ENCODE measurements at places on chromosomes 2 and 18.

DNA sequence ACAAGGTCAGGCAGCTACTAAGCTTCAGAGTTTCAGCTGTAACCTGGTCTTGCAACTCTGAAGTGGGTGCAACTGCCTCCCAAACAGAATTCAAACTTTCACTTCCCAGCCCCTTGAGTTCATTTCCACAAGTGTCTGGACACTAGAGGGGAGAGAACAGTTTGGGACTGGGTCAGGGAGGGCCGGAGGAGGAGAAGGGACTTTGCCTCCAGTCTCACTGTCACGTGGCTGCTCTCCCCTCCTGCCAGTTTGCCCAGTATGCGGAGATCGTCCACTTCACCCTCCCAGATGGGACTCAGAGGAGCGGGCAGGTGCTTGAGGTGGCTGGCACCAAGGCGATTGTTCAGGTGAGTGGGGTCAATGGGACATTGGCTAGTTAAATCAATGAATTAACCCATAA lies 20.6 kb upstream of the ANKRD53 start:
- no peak for DNase-seq

DNA sequence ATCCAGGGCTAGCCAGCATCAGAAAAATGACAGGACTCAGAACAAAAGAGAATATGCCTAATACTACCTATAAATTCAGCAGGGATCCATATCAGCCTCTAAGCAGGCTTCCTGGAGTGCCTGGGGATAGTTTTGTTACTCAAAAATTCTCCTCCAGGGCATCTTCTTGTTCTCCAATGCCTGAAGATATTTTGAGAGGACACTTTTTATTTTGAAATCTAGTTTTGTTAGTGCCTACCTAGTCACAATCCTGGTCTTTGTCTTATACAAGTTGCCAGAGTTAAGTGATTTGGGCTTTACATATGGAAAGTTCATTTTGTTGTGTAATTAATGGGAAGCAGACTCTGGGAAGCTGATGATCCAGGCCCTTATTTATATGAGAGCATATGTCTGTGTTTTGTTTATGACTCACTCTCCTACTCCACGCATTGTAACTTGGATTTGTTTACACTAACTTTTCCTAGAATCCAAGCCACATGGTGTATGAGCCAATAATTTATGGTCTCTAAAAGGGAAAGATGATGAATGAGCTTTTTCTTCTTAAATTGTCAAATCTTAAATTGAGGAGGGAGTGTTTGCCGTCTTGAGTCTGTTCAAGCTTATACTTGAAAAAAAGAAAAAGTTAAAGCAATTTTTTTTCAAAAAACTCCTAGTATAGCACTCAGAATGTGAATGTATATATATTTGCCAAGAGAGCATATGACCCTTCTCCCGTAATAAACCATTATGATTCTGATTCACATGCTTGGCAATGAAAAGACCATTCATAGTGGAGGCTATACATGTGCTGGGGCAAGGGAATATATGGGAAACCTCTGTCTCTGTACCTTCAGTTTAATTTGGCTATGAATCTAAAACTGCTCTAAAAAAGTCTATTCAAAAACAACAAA lies 370.3 kb downstream of the SETBP1 start:
- no peak for DNase-seq

- no peak for DNase-seq
Observed at GRCh38 chr18:74128159-74128558, 19.5 kb downstream of the FBXO15 start.

DNA sequence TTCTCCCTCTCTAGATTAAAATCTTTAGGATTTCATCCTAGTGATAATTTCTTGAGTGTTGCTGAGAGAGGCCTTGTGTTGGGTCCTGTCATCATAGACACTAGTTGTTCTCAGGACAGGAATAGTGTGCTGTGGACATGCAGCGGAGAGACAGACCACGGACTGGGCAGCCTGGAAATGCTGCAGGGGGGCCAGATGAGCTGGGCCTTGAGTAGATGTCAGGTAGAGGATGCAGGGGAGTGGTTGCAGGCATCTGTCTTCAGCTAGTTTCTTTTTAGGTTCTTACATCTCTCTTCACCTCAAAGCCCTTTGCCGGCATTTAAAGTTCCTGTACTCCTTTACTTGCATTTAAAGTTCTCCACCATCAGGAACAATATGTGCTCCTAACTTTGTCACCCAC lies 42.8 kb downstream of the SP110 start:
- no peak for DNase-seq

All from NCI-H526 treated with DMSO at 0.1 percent for 48 hours (cell line).